ENCODE measurements at places on chromosomes 2 and 18. TPM values are rescaled to one million over a fixed set of nuclear protein-coding genes. Genes with fewer than 3 reads are reported as not detected.

GRCh38 chr2:192500550-192501200 lies 305.9 kb upstream of the TMEFF2 start:
- H3K4me3 ChIP-seq, result no peak overlapping the region
- H3K36me3 ChIP-seq, result no peaks in the 10 kb centered on the region
- H3K27me3 ChIP-seq, result no peaks in the 10 kb centered on the region
- DNase-seq, result no peak
- H3K27ac ChIP-seq, result no peak overlapping the region

GRCh38 chr2:154307007-154307406 lies 391.5 kb upstream of the KCNJ3 start:
- H3K27ac ChIP-seq, result no peak overlapping the region
- no peak for DNase-seq
- no peak overlapping the region for H3K4me3 ChIP-seq
- H3K27me3 ChIP-seq, result no peaks in the 10 kb centered on the region
- H3K4me1 ChIP-seq, result no peaks in the 10 kb centered on the region

Gene UGT1A10
- total RNA-seq, result not detected

Gene PLEKHA3
- 26.5 TPM for total RNA-seq

DNA sequence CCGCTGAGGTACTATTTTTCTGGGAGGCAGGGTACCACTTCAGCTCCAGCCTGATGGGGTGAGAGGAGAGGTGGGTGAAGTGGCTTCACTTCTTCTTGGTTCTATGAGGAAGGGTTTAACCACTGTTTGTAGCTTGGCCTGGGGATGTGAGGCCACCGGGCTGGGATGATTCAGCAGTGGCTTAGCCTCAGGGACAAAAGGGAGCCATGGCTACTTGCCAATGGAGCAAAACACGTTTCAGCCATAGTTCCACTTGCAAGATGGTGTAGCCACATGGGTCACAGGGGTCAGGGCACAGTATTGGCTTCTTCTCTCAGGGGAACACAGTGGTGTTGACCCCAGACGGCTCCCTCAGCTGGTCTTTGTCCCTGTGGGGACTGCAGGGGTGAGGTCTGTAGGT lies 14.9 kb downstream of the ZDBF2 start:
- H3K4me3 ChIP-seq, result no peak overlapping the region
- H3K36me3 ChIP-seq, result peaks cover 4% of the 10 kb centered on the region
- H3K27ac ChIP-seq, result no peak overlapping the region

Gene GRP
- not detected for total RNA-seq

Gene RASGRP3
- total RNA-seq, result 13.5 TPM

GRCh38 chr2:143513081-143513480 lies 383.9 kb downstream of the ARHGAP15 start:
- peaks cover 22% of the 10 kb centered on the region for H3K36me3 ChIP-seq
- no peak overlapping the region for H3K27ac ChIP-seq
- DNase-seq, result no peak
- no peaks in the 10 kb centered on the region for H3K27me3 ChIP-seq
- H3K4me3 ChIP-seq, result no peak overlapping the region

Gene CHN1
- 16.6 TPM for total RNA-seq

GRCh38 chr2:153953761-153954160 lies 82.0 kb downstream of the GALNT13 start:
- no peak overlapping the region for H3K27ac ChIP-seq
- no peak for DNase-seq
- no peak overlapping the region for H3K4me3 ChIP-seq
- H3K36me3 ChIP-seq, result no peaks in the 10 kb centered on the region

GRCh38 chr2:184032983-184033382 lies 565.3 kb upstream of the ZNF804A start:
- H3K36me3 ChIP-seq, result no peaks in the 10 kb centered on the region
- no peak overlapping the region for H3K27ac ChIP-seq
- no peaks in the 10 kb centered on the region for H3K27me3 ChIP-seq
- DNase-seq, result no peak
- no peaks in the 10 kb centered on the region for H3K4me1 ChIP-seq
- H3K4me3 ChIP-seq, result no peak overlapping the region

- no peak overlapping the region for H3K4me3 ChIP-seq
- no peaks in the 10 kb centered on the region for H3K36me3 ChIP-seq
- peaks cover 5% of the 10 kb centered on the region for H3K4me1 ChIP-seq
- no peak for DNase-seq
- H3K27ac ChIP-seq, result no peak overlapping the region
- H3K27me3 ChIP-seq, result peaks cover 33% of the 10 kb centered on the region
Observed at GRCh38 chr2:128500138-128500800, 181.6 kb upstream of the HS6ST1 start.

GRCh38 chr2:48551548-48551947 lies 21.6 kb downstream of the STON1 start:
- H3K4me1 ChIP-seq, result peaks cover 2% of the 10 kb centered on the region
- H3K27me3 ChIP-seq, result no peaks in the 10 kb centered on the region
- DNase-seq, result no peak
- no peak overlapping the region for H3K4me3 ChIP-seq

Gene AQP12A
- total RNA-seq, result not detected

DNA sequence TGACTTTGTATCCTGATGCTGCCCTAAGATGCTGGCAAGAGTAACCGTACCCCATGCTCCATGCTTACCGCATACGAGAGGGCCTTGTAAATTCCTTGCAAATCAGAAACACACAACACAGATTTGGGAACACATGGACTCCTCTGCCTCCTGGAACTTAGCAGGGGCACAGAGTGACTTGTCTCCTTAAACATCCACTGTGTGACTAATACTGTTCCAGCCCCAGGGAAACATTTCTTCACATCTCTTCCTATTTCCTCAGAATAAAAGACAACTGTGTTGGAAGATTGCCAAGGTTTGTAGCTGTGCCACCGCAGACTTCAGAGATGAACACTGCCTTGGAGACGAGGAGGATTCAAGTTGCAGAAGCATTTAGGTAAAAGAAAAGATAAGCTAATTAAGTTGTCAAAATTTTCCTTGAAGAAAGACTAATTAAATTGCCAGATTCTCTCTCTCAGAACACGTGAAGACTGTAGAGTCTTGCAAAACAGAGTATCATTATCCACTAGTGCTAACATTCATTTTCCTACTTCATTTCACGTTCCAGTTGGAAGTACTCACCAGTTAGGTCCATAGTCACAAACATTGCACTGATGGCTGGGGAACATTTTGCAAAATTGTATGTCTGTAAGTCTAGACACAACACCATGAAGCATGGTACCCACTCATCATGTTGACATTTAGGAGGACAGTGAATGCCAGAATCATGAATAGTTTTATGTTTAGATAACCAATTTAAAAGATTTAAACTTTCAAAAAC lies 188.8 kb downstream of the TSN start:
- H3K4me1 ChIP-seq, result peaks cover 2% of the 10 kb centered on the region
- peaks cover 24% of the 10 kb centered on the region for H3K27me3 ChIP-seq
- H3K4me3 ChIP-seq, result no peak overlapping the region
- DNase-seq, result no peak

GRCh38 chr2:112821682-112822081 lies 14.9 kb downstream of the IL1B start:
- H3K27me3 ChIP-seq, result peaks cover 4% of the 10 kb centered on the region
- H3K4me1 ChIP-seq, result peaks cover 9% of the 10 kb centered on the region
- no peak for DNase-seq
- H3K4me3 ChIP-seq, result no peak overlapping the region

- peak; percentile 74 for DNase-seq
- peaks cover 36% of the 10 kb centered on the region for H3K4me1 ChIP-seq
- peak overlapping the region; percentile 92 for H3K4me3 ChIP-seq
- peak overlapping the region; percentile 96 for H3K27ac ChIP-seq
- H3K27me3 ChIP-seq, result no peaks in the 10 kb centered on the region
Observed at GRCh38 chr2:239275044-239275685, 125.7 kb downstream of the HDAC4 start.

- peak overlapping the region; percentile 65 for H3K27ac ChIP-seq
- no peaks in the 10 kb centered on the region for H3K36me3 ChIP-seq
- DNase-seq, result no peak
- peak overlapping the region; percentile 76 for H3K4me3 ChIP-seq
- H3K4me1 ChIP-seq, result peaks cover 70% of the 10 kb centered on the region
Observed at GRCh38 chr2:160384791-160385190, 108.8 kb downstream of the RBMS1 start.

Gene SLC40A1
- 92.7 TPM for total RNA-seq

GRCh38 chr2:35365859-35366258 lies 989.7 kb upstream of the CRIM1 start:
- no peak overlapping the region for H3K4me3 ChIP-seq
- no peaks in the 10 kb centered on the region for H3K36me3 ChIP-seq
- no peaks in the 10 kb centered on the region for H3K27me3 ChIP-seq
- no peak overlapping the region for H3K27ac ChIP-seq
- H3K4me1 ChIP-seq, result no peaks in the 10 kb centered on the region

DNA sequence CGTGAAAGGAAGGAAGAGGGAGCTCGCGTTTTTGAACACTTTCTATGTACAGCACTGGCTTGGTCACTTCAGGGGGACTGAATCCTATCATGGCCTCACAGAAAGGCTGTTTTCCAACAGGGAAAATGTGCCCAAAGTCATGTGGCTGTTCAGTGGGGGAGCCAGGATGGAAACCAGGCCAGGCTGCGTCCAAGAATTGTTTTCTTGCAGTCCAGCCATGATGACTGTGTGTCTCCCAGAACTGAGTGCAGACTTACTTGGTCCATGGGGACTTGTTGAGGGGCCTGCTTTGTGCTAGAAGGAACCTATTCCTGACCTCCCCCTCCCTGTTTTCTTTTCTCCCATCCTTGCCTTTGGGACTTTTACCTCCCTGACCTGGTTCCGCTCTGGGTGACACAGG lies 46.9 kb downstream of the EMILIN2 start:
- no peaks in the 10 kb centered on the region for H3K27me3 ChIP-seq
- no peak for DNase-seq
- H3K27ac ChIP-seq, result peak overlapping the region; percentile 79
- peaks cover 34% of the 10 kb centered on the region for H3K4me1 ChIP-seq
- H3K36me3 ChIP-seq, result no peaks in the 10 kb centered on the region

DNA sequence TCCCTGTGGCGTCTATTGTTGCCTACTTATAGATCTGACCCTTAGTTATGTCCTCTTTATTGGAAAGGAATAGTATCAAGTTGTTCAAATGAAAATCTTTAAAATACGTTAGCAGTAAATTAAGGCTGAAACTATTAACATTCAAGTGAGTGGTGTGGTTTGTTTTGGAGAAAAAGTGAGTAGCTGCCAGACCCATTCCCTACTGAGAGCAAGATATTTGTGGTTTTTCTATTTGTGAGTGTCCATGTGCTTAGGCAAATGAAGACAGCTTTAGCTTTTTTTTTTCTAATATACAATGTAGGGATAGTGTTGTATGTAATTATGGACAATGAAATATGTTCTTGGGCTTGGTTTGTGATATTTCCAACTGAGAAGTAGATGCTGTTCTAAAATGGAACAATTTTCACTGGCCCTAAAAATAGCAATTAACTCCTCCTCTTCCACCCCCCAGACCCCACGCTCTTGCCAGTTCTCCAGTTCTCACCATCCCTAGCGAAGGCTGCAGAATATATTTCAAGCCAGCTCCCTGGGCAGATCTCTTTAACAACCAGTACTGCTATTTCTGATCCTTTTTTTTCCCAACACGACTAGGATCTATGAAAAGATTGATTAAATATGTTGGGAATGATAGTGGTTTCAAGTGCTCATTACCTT lies 83.1 kb downstream of the CCDC85A start:
- no peaks in the 10 kb centered on the region for H3K27me3 ChIP-seq
- no peak overlapping the region for H3K4me3 ChIP-seq
- H3K4me1 ChIP-seq, result no peaks in the 10 kb centered on the region
- H3K27ac ChIP-seq, result no peak overlapping the region

GRCh38 chr2:128466376-128466775 lies 147.7 kb upstream of the HS6ST1 start:
- no peak overlapping the region for H3K27ac ChIP-seq
- no peak overlapping the region for H3K4me3 ChIP-seq
- no peaks in the 10 kb centered on the region for H3K36me3 ChIP-seq
- no peaks in the 10 kb centered on the region for H3K4me1 ChIP-seq
- no peak for DNase-seq

GRCh38 chr2:107737756-107738155 lies 88.9 kb upstream of the RGPD4 start:
- no peak overlapping the region for H3K27ac ChIP-seq
- H3K27me3 ChIP-seq, result peaks cover 5% of the 10 kb centered on the region
- H3K4me3 ChIP-seq, result no peak overlapping the region
- no peaks in the 10 kb centered on the region for H3K36me3 ChIP-seq

DNA sequence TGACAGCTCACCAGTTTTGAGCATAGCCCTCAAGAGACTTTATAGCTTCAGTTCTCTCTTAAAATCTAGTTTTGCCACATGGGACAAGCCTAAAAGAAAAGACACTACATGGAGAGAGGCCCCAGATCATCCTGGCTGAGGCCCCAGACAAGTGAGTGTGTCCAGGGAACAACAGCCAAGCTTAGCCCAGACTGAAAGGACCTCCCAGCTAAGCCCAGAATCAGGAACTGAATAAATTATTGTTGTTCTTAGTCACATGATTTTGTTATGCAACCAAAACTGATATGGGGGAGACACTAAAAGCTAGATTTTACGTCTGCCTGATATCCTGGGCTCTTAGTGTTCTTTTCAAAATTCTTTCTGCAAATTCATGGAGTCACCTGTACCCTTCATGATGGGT lies 29.3 kb upstream of the LBH start:
- no peaks in the 10 kb centered on the region for H3K36me3 ChIP-seq
- peaks cover 11% of the 10 kb centered on the region for H3K27me3 ChIP-seq
- no peaks in the 10 kb centered on the region for H3K4me1 ChIP-seq
- H3K27ac ChIP-seq, result no peak overlapping the region
- no peak for DNase-seq

Gene CIB4
- not detected for total RNA-seq

DNA sequence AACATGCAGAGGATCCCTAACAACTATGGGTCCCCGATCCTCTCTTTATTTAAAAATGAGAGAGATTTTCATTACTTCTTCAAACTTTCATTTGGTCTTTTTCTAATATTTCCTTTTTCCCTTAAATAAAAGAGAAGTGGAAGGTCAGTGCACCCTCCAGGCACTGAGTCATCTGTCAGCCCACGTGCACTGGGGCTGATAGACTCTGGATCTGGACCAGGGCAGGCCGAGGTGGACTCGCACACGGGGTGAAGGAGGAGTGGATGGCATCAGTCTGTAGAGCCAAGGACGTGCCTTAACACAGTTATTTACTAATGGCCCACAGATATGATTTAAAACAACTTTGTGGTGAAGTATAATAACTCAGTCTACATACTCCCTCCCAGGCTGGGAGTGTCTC lies 214.4 kb upstream of the TMEM200C start:
- H3K36me3 ChIP-seq, result no peaks in the 10 kb centered on the region
- H3K4me3 ChIP-seq, result no peak overlapping the region
- no peak overlapping the region for H3K27ac ChIP-seq
- no peaks in the 10 kb centered on the region for H3K27me3 ChIP-seq
- no peaks in the 10 kb centered on the region for H3K4me1 ChIP-seq

Gene FLACC1
- 4.5 TPM for total RNA-seq

- no peaks in the 10 kb centered on the region for H3K36me3 ChIP-seq
- no peak overlapping the region for H3K27ac ChIP-seq
- peaks cover 89% of the 10 kb centered on the region for H3K27me3 ChIP-seq
- H3K4me3 ChIP-seq, result no peak overlapping the region
Observed at GRCh38 chr18:11674119-11674518, 14.9 kb upstream of the GNAL start.

- H3K4me1 ChIP-seq, result peaks cover 62% of the 10 kb centered on the region
- no peaks in the 10 kb centered on the region for H3K27me3 ChIP-seq
- peak; percentile 58 for DNase-seq
- peaks cover 8% of the 10 kb centered on the region for H3K36me3 ChIP-seq
Observed at GRCh38 chr2:73985308-73986084, 786 bp downstream of the TET3 start.
